ENCODE measurements at places on chromosomes 2 and 18.
A peak's percentile ranks its signal among the peaks of the same experiment; 100 is the strongest.

- peak; percentile 79 for DNase-seq
These were observed 61.3 kb downstream of the LONRF2 start for GRCh38 chr2:100260712-100261620.

DNA sequence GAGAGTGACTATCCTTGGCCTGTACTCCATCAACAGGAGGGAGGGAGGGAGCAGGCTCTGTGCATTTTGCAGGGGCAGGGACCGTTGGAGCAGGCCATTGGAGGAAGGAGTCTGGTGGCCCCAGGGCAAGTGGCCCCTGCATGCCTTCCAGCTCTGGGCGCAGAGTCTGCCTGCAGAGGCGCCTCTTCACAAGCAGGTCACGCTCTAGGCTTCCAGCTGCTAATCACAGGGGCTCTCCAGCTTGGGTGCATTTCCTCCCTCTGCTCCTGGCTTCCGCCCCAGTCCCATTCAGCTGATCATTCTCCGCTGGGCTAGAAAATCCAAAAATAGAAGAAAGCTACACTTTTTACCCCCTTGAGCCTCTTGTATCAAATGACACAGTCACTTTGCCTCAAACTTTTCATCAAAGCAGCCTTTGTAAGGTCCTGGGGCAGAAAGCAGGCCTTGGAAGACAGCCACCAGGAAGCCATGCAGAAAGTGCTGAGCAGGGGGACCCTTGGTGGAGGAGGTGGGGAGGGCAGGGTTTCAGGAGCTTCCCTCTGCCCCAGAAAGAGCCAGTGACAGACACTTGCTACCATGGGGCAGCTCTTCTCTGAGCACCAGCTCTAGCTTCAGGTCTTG, 11.3 kb downstream of the TMEM247 start:
- peak; percentile 50 for DNase-seq

- DNase-seq, result no peak
These were observed 103.8 kb downstream of the TRIM43 start for GRCh38 chr2:95695613-95696012.

GRCh38 chr2:26704441-26704977, 12.0 kb downstream of the KCNK3 start:
- no peak for DNase-seq

DNA sequence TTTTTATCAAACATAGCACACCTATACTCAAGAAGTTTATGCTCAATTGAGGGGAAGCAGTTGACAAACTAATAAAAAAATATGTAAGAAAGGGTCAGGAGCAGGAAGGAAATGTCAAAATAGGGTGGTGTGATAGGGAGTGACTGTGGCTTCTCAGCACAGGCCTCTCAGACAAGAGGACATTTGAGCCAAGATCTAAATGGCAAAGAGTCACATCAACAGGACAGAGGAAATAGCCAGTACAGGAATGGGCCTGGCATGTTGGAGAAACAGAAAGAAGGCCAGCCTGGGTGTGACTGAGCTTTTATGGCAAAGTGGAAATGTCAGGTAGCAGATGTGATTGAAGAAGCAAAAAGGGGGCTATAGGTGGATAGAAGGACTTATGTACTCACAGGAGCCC, 117.0 kb downstream of the CCDC148 start:
- DNase-seq, result no peak

DNA sequence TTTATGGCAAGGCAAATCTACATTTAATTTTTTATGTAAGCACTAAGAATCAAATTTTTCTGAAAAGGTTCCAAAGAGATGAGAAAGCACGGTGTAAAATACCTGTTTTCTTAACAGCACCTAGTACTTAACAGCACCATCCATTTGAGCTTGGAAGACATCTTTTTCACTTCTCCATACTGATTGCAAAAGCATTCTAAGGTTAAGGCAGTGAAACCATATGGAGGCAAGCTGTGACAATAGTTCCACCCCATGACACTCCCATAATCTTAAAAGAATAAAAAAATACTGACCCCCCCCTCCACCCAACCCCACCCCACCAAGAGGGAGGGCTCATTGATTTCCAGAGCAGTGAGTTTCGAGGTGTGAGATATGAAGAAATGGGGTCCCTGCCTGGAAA, 60.6 kb downstream of the ZCCHC2 start:
- DNase-seq, result no peak

- DNase-seq, result no peak
These were observed 74.6 kb downstream of the ARL4C start for GRCh38 chr2:234422273-234422732.

DNA sequence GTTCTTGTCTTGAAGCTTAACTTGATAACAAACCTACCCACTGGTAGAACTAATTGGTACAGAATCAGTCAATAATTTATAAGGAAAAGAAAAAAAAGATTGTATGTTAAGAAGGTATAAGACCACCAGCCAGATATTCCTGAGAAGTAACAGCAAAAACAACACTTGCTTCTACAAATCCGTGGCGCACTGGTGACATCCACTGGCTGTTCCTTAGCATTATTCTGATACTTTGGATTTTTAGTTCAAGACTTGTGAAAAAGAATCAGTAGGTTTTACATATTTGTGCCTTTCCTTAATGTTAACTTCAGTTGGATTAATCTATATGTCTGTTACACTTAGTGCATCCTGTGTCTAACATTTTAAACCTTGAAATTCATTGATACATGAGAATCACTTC, 141.8 kb downstream of the GRB14 start:
- peak; percentile 30 for DNase-seq

- no peak for DNase-seq
These were observed 193.1 kb downstream of the SH3RF3 start for GRCh38 chr2:109322111-109322510.

DNA sequence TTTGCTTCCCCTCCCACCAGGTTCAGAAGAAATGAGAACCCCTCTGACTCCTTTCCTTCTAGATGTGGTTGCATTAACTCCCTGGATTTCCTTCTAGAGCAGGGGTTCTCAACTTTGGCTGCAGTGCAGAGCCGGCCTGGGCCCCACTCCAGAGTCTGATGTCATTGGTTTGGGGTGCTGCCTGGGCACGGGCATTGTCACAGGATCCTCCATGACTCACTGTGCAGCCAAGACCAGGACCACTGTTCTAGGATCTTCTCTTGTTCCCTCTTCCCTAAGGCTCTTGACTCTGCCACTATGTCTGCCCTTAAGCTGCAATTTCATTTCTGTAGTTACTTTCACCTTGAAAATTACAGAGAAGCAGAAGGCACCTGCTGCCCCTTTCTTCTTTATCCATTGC, 31.8 kb downstream of the TBC1D8 start:
- DNase-seq, result no peak

DNA sequence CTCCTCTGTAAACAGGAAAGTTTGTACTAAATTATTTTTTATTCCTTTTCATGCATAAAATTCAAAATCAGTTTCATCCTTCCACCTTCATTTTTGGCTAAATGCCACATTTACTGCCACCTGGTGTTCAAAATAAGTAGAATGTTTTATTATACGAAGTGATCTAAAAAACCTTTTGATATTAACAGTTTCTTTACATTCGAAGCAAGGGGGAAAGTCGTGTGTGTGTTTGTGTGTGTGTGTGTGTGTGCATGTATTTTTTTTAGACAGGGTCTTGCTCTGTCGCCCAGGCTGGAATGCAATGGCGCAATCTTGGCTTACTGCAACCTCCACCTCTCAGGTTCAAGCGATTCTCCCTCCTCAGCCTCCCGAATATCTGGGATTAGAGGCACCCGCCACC, 9.0 kb upstream of the SCN9A start:
- no peak for DNase-seq

GRCh38 chr2:2704428-2705090, 373.5 kb upstream of the MYT1L start:
- no peak for DNase-seq

DNA sequence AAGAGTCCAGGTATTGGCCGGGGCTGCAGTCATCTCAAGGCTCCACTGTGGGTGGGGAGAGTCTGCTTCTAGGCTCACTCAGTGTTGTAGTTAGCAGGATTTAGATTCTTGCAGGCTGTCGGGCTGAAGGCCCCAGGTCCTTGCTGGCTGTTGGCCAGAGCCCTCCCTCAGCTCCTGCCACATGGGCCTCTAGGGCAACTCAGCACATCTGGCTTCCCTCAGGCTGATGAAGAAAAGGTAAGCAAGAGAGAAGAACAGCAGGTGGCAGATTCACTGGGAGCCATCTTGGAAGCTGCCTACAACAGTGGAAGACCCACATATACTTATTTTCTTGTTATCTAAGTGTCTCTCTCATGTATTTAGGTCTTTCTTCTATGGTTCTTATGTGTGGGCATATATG, 4.3 kb downstream of the MRPS9 start:
- DNase-seq, result peak; percentile 34

- peak; percentile 68 for DNase-seq
These were observed 761.8 kb upstream of the ACVR2A start for GRCh38 chr2:147082850-147083522.

- peak; percentile 45 for DNase-seq
These were observed at the start of gene CYP27C1 for GRCh38 chr2:127220102-127220767. Gene CYP27C1 (minus strand): TSS chr2:127220299. CDS start chr2:127220270, 29 bp downstream.

DNA sequence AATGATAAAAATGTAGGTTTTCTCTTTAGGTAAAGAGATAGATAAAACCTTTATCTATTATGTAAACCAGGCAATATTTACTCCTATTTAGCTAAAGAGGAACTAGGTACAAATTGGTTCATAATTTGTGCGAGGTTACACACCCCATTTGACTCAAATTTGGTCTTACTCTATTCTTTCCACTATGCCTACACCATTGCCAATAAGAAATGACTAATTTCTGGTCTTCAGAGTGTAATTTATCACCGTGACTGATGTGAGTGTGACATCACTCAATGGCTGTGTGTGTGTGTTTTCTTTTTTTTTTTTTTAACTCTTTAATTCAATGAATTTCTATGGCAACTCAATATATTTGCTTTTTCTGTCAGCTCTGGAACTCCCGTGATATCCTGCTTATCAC, 955.8 kb downstream of the TDRD15 start:
- DNase-seq, result no peak

DNA sequence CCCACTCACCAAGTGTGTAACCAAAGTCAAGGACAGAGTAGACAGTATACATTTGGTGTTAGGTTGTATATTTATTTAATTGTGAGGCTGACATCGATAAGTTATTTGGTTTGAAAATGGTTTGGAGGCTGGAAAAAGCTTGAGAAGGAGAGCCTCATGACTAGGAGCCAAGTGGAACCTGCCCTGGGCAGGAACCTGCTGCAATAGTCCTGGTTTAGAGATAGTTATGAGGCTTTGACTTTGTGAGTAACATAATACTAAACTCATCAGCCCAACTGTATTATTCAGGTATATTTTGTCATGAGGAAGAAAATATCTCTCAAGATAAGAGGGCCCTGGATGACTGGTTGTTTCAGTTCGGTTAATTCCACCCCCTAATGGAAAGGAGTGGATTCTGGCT, 234.3 kb upstream of the CYRIA start:
- no peak for DNase-seq

DNA sequence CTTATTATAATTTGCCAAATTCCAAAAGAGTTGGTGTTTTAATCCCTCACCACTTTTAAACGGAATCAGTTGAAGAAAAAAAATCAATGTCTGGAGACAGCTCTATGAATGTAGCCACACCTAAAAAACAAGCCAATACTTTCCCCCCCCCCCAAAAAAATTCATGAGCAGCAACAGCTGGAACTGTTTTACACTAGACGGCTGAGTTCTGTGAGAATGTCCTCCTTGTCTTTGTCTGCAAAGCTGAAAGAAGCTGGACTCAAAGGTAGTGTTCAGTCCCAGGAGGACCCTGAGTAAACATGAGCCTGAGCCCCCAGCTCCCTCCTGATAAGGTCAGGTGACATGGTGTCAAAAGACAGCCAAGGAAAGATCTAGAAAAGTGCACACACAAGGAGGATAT, 68.2 kb downstream of the ZNF521 start:
- DNase-seq, result no peak

DNA sequence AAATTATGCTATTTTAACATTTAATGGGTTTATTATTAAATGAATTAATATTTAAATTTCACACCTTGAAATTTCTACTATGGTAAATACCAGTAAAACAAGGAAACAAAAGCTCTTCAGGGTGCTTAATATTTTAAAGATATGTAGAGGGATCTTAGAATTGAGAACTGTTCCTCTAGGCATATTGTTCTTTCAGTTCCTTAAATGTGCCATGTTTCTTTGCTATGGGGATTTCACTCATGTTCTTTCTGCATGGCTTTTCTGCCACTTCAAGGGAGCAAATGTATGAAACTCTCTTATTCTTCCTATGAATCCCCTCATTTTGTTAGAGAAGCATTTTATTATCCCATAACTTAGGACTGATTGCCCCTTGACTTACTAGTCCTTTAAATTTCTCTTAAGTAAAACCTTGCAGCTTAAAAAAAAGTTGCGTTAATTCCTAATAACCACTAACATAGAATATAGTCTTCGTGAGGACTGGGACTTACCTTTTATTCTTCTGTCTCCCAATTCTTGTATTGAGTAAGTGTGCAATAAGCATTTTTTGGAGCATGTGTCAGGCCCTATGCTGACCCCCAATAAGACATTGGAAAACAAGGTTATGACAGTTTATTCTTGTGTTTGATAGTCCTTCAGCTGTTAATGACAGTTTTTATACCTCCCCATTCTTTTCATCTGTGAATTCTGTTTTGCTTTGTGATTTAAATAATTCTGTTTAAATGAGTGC, 95.7 kb downstream of the BIRC6 start:
- DNase-seq, result no peak

DNA sequence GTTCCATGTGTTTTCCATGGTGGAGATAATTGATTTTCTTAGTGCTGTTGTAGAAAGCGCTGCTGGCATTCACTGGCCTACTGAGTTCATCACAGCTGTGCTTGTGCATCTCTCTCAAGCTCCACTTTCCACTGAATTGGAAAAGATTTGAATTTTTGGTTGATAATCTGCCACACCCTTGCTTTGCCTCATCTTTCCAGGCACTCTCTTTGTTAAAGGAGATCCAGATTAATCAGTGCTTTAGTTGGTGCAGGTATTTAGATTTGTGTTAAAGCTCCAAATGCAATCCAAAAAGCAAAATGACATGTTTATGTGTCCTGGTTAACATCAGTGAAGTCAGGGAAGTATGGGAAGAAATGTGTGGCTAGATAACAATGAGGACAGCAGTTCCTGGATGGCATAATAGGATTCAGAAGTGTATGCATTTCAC, 2.7 kb upstream of the COL3A1 start:
- no peak for DNase-seq

DNA sequence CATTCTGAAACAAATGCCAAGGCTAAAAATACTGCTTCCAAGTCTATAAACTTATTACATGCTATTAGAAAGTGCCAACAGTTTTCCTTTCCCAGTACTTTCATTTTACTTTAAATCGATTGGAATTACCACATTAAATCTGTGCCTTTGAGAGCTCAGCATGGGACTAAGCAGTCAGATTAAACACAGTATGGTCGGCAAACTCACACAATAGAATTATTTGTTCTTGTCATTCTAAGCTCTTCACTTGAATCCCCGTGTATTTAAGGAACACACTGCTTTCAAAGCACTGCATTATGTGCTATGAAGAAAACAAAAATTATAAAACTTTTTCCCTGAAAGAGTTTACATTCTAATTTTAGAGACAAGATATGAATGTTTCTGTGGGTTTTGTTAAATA, 444.4 kb upstream of the SLC39A10 start:
- DNase-seq, result no peak
